Left forelimb (tissue), 1 donor: ENCODE measurements at places on chromosomes 12 and 14.

DNA sequence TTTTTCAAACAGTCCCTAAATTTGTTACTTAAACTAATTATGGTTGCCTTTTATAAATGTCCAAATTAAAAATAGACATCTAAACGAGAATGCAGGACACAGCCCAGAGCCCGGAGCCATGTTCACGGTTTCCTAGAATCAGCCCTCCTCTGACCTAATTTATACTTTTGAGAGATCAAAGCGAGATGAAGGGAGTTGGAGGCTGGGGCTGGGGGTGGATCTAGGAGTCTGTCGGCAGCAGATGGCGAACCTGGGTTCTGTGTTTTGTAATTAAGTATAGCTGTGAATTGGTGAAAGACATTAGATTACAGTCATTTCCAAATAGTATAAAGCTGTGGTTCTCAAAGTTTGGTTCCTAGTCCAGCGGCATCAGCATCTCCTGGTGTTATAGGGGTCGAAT is 210.1 kb downstream of the SLC41A2 start:
- DNase-seq = peak; percentile 20

GRCh38 chr14:42929806-42930480 is 1323.3 kb downstream of the LRFN5 start:
- DNase-seq = no peak

DNA sequence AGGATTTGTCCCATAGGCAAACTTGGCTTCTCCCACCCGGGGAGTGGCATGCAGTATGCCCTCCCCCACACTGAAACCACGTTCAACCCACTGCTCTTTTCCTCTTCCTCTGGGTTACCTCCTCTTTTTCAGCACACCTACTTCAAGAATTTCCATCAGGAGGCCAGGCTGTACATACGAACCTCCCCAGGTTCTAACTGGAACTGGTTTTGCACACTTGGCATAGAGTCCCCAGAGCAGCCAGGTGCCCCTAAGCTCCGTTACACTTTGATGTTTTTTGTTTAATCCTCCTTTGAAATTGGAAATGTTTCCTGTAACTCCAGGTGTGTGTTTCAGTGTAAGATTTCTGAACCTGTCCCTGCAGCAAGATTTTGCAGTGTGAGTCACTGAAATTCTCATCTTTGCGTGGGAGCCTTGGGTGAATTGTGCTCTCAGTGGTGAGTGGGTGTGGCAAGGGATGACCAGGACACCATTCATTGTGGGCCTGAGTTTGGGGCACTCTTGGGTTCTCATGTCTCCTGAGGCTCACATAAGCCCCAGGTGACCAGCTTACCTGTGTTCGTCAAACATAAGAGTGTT is 18.2 kb downstream of the CD9 start:
- DNase-seq = no peak

DNA sequence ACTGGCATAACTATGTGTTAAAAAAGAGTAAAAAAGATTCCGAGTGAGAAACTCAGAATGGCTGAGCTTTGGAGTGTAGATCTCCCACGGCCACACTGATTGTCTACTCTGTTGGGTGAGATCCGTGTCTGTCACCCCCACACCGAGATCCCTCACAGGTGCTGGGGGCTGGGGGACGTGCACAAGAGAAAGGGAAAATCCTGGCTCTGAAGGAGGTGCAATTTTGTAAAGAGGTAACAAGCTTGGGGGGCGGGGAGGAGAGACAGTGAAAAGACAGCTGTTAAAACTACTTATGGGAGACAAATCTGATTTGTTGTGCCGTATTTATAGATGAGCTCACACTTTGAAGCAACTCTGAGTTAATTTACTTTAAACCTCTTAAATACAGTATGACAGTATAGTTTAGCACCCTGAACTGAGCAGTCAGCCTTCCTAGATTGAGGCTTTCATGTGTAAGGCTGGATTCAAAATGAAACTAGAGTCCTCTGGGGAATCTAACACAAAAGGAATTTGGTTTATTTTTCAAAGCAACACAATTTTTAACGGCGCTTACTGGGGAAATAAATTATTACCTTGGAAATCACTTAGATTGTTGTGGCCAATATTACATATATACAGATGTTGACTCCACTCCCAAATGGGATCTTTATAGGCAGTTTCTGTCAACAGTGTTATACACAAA is 167.4 kb upstream of the RGS6 start:
- no peak for DNase-seq

DNA sequence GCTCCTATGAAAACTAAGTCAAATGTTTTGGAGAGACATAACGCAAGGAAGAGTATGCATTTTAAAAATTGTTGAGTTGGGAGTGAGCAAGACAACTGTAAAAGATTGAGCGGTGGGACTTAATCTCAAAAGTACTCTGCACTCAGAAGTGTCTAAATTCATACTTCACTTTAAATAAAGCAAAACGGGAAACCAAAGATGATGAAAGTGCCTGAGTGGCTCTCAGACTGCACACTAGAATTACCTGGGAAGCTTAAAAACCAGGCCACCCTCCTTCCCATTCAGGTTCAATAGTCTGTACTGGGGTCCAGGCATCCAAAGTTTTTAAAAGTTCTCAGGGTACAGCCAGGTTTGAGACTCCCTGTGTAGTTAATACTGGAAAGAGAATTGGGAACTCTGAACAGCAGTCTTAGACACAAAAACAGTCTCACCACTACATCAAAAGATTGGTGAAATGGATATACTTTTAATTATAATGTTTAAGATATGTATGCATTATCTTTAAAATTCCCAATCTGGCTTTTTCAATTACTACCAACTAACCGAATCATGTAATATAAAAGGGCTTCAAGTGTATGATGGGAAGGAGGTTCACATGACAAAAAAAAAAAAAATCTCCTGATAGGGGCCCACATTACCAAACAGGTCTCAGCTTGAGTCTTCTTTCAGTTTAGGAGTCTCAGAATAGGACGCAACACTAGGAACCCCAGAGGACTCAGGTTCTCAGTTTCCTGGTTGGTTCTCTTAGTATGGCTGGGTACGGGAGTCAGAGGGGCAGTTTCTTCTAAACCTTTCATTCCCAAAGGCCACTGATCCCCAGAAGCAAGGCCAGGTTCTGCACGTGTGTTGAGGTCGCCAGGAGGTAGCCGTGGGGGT is 1.0 kb downstream of the HOMEZ start:
- no peak for DNase-seq

DNA sequence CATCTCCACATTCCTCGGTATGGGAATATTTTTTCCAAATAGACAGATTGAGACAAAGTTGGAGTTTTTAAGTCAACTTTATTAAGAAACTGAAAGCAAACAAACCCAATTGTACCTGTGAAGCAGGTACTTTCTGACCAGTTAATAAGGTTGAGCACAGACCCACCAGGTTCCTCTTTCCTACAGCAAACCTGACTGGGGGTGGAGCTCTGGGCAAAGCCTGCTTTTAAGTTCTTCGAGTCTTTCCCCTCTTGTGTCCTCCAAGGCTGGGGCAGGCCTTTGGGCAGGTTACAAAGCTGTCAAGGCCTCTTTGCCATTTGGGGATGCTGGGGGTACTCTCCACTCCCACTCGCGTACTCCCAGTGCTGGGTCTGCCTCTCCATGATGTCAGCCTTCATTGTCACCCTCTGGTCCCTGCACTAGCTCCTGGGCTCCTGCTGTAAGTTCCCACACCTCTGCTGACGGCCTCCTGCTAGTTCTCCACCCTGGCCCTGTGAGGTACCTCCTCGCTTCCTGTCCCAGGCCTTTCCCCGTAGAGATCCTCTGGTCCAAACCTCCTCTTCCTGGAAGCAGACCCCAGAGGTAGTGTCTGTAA is 3.2 kb downstream of the KCNH3 start:
- DNase-seq = no peak

- no peak for DNase-seq
These were observed 248.1 kb downstream of the DPY19L2 start for GRCh38 chr12:63420206-63420644.

DNA sequence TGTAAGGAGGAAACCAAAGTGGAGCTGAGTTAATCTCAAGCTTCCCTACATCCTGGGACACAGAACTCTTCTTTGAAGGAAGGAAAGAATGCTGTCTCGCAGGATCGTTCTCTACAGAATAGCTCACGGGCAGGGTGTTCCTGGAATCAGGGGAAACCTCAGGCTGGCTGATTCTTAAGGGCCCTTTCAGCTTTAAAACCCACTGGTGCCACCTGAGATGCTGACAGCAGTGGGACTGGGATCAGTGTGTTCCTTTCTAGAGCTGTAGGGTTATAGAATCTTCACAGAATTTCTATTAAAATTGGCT is 47.8 kb downstream of the UBE3B start:
- no peak for DNase-seq

DNA sequence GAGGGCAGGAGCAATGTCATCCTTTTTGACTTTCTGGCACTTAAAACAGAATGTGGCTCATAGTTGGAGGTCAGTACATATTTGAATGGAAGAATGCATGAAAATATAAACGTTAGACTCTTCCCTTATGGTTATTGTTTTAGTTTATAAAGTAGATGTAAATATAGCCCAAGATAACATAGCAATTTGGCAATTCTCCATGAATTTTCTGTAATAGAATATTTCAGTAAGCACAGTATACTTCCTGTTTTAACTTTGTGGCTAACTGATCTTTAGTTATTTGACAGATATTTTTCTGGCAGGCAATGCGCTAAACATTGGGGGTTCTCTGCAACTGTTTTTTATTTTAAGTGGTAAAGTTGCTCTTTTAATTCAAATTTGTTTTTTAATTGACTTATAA is 763.0 kb downstream of the NRXN3 start:
- DNase-seq = no peak

- no peak for DNase-seq
These were observed 122.4 kb upstream of the AMIGO2 start for GRCh38 chr12:47202176-47202575.

DNA sequence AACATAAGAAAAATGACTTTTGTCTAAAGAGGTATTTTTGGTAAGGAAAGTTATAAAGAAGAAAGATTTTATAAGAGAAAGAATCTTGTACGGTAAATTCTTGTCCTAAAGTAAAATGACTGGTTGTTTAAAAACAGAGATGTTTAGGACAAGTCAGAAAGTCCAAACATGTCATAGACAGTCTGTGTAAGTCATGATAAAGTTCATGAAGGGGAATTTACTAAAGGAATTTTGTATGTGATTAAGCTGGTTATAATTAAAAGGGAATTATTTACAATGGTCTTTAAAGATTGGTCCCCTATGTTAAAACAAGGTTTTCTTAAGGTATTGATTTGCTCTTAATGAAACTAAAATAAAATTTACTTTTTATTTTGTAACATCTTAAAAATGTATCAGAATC is 269.4 kb upstream of the CCDC196 start:
- DNase-seq = no peak

DNA sequence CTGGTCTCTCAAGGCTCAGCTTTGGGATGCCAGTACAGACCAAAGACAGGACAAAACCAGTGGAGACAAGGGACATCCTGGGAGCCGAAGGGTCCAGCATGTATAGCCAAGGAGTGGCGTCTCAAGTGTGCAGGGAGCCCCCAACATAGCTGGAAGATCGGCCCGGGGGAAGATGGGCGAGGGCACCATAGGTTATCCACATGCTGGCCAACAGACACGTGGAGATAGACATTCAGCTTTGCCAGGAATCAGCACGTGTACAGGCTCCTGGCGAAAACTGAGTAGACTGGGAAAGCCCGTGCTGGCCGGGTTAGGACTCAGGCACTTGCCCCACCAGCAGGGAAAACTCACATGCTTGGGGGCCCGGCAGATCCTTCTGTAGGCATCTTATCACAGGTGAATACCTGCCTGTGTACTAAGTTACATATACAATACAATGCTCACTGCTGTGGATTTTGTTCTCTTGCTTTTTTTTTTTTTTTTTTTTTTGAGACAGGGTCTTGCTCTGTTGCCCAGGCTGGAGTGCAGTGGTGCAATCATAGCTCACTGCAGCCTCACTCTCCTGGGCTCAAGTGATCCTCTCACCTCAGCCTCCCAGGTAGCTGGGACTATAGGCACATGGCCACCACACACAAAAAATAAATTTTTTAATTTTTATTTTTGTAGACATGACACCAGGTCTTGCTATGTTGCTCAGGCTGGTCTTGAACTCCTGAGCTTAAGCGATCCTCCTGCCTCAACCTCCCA is 5.6 kb upstream of the ANKRD9 start:
- no peak for DNase-seq

GRCh38 chr12:1797991-1798640 is 22.2 kb upstream of the LRTM2 start:
- DNase-seq = peak; percentile 58

DNA sequence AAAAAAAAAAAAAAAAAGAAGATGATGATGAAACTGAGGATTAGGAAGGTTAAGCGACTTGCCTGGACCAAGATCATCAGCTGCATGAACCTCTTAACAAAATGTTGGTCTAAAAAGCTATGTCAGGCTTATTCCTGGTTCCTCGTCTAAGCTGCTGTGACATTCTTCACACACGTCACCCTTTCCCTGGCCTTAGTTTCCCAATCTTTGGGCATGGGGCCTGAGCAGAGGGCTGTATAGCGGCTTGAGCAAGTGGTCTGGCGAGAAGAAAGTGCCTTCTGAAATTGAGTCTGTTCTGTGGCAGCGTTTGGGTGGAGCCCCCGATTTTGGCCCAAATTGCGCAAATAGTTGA is 58.7 kb upstream of the CCND2 start:
- DNase-seq = no peak

- no peak for DNase-seq
These were observed 295.1 kb upstream of the SFSWAP start for GRCh38 chr12:131415781-131416180.

- no peak for DNase-seq
These were observed 5.5 kb upstream of the CHD4 start for GRCh38 chr12:6612652-6613014.

DNA sequence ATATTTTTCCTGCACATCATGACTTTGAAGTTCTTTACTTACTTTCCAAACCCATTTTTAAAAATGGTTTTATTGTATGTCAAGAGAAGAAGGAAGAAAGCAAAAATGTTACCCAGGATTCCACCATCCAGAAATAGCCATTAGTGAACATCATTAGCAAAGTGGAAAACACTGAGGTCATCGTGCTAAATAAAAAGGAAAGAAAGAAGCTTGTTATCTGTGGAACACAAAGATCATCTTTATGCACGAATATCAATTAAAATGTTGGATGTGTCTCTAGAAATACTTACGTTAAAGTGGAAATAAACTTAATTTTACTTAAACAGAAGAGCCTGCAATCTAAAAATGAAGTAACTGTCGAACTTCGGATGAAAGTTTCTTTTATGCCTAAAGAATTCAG is 27.3 kb downstream of the SFSWAP start:
- DNase-seq = no peak

DNA sequence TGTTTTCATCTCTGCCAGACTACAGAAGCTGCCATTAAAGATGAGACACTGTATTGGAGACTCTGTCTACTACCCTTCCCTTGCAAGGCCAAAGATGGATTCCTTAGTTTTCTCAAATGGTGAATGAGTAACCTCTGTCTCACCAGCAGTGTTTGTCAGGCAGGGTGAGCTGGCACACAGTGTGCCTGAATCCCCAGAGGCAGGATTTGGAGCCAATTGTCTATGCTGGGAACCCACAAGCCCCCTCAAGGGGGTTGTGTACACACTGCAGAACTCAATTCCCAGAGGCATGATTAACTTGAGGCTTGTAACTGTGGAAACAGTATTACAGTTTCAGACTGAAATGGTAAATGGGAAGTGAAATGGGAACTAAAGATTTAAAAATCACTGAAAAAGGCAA is 136.8 kb upstream of the PTPRB start:
- DNase-seq = no peak

GRCh38 chr14:100906420-100906819 is 2.9 kb upstream of the RTL1 start:
- DNase-seq = no peak

GRCh38 chr12:89742337-89743022 is 33.8 kb upstream of the ATP2B1 start:
- no peak for DNase-seq
